ENCODE measurements at places on chromosomes 11 and 22.

DNA sequence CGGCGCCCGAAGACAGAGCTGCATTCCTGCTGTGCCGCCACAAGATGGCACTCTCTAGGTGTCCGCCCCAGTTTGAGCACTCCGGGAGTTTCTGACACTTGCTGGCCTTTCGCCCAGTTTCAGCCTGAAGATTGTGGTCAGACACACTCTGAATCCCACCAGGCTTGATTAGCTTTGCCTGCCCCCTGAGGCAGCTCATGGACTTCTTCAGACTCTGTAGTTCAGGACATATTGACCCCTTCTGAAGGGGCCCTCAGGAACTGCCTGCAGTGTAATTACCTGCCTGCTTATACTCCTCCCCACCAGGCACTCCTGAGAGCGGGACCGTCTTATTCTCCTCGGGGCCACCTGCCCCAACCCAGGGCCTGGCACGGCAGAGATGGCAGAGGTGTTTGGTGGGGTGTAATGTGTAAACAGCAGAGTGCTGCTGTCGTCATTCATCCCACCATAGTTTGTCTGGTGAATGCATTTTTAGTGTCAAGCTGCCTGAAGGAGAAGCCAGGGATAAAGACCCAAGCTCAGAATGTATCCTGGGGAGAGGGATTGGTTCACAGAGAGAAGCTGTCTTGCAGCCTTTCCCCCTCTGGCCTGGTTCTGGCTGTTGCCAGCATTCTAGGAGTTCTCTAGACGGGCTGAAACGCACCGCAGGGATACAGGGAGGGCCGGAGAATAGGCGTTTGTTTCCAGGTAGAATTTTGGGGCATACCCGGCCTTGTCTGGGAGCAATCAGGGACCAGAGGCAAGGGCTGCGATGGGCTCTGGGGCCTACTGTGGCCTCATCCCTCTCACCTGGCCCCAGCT lies 46.4 kb downstream of the EIF3F start:
- DNase-seq, result peak; percentile 33

DNA sequence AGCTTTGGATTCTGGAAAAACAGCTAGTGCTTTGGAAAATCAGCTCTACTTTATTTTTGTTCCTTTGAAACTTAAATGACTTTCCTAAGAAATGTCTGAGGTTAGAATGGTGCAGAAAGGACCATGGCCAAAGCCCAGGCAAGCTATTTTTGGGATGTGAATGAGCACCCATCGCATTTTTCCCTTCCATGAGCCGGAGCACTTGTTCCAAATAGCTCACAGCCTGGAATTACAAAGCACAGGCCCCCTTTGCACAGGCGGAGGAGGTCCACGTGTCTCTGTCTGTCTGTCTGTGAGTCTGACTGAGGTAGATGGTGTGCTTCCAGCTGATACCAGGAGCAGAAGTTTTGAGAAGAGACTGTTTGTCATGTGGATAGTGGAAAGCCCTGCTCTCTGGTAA lies 50.7 kb downstream of the MICAL2 start:
- DNase-seq, result no peak

DNA sequence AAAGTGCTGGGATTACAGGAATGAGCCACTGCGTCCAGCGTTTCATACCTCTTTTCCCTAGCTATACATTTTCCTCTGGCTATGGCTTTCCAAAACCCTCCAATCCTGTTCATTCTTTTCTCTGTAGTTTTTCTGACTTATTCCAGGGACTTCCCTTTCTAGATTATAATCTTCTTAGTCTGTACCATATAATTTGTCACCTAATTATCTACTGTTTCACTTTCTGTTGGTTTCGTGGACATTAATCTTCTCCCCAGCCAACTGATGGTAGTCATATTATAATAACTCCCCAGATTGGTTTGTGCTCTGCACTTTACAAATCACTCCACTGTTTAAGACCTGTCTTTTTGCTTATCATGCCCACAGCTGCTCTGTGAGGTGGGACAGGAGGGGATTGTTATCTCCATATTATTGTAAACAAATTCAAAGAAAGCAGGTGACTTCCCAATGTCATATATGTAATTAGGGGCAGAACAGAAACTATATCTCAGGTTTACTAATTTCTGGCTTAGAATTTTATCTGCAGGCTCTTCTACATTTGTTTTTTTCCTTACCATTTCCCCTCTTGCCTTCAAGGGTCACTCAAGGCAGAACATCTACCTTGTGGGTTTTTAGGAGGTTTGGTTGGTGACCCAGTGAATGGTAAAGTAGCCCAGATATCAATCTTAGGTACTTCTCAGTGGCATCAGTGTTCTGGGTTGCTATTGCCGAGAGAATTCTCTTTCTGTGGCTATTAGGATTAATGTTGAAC lies 23.9 kb downstream of the STIM1 start:
- DNase-seq, result no peak

DNA sequence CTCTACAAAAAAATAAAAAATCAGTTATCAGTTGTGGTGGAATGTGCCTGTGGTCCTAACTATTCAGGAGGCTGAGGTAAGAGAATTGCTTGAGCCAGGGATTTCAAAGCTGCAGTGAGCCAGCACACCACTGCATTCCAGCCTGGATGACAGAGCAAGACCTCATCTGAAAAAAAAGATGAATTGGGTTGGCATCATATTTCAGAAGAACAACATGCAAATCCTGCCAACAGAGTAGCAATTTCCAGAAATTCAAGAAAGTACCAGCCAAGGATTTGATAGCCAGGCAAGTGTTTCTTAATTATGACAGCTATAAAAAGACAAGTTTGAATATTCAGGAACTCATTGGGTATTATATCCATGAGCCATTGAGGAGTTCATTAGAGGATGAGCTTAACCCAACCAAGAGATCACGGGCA lies 75.2 kb downstream of the USP47 start:
- no peak for DNase-seq

- no peak for DNase-seq
Measured at GRCh38 chr22:24051568-24051967, 40.5 kb downstream of the CABIN1 start.

- DNase-seq, result no peak
Measured at GRCh38 chr22:16937811-16938210, 70.2 kb downstream of the GAB4 start.

DNA sequence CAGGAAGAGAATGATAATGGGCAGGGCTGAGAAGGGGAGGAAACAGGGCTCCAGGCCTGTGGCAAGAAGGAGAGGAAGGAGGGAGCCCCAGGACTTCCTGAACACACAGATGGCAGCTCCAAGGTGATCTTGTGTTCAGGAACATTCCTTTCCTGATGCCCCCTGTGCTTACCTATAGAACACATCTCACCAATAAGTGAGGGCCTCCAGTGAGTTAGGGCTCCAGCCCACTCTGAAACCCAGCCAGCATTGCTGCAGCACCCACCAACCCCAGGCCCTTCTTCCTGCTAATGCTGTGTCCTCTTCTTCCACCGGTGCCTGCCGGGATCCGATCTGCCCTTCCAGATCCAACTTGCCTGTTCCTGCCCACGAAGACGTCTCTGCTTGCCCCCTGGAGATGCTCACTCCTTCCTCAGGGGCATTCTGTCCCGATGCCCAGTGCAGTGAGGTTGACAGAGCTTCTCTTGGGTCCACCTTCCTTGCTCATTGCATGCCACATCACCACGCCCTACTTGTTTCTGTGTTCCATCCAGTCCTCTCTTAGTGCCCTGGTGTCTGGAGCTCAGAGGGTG lies 17.4 kb downstream of the ANKK1 start:
- no peak for DNase-seq

GRCh38 chr11:92306966-92307510 lies 82.4 kb downstream of the FAT3 start:
- DNase-seq, result no peak

DNA sequence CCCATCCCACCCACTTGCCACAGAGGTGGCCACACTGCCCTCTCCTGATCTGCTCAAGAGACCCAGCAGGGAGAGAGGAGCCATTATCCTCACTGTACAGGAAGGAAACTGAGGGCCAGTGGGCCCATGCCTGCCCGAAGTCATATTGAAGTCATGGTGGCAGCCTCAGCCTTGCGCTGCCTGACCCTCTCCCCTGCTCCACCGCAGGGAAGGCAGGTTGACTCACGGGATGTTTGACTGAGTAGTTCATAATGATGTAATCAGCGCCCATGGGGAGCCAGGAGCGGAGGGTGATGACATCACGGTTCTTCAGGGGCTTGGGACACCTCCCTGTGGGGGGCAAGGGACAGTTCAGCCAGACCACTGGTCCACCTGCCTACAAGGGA lies 6.1 kb upstream of the ARAP1 start:
- DNase-seq, result no peak

- DNase-seq, result no peak
Measured at GRCh38 chr11:116467823-116468222, 305.0 kb downstream of the BUD13 start.
